ENCODE measurements at places on chromosomes 7 and 10.

DNA sequence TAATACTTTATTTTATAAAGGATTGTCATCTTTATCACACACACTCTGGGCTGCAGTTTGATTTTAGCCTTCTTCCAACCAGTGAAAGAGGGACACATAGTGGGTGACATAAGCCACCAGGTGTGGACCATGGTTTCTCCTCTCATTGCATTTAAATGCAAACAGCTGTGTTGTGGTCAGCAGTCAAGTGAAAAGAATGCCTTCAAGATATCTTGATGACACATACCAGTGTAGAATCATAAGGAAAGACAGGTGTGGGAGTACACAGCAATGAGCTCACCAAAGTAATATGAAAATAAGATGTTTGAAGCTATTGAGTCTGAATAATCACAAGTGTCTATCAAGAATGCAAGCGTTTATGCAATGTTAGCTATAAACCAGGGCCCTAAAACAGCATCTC is 580.0 kb downstream of the XPNPEP1 start:
- no peak for DNase-seq

- no peak for DNase-seq
Observed at GRCh38 chr7:38323156-38323555, 49.7 kb upstream of the TARP start.

DNA sequence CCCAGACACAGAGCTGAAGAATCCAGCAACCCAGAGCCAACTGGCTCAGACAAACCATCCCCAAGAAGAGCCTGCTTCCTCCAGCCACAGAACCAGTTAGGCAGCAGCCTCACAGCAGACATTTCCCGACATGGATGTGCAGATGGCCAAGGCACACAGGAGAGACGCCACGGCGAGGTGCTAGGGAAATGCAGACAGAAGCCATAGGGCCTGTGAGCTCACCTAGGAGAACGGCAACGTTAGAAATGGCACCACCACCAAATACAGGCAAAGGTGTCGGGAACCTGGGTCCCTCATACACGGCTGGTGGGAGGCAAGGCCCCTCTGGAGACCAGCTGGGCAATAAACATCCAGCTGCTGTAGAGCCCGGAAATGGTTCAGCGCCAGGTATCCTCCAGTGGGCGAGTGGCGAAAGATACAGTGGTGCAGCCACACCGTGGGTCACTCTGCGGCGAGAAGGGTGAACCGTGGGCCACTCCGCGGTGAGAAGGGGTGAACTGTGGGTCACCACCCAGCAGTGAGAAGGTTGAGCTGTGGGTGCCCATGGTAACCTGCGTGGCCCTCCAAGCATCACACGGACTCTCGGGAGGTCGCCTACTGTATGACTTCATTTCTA is 31.2 kb downstream of the JAKMIP3 start:
- no peak for DNase-seq

- DNase-seq, result no peak
Observed at GRCh38 chr7:57400531-57401155, 49.3 kb upstream of the ZNF716 start.

DNA sequence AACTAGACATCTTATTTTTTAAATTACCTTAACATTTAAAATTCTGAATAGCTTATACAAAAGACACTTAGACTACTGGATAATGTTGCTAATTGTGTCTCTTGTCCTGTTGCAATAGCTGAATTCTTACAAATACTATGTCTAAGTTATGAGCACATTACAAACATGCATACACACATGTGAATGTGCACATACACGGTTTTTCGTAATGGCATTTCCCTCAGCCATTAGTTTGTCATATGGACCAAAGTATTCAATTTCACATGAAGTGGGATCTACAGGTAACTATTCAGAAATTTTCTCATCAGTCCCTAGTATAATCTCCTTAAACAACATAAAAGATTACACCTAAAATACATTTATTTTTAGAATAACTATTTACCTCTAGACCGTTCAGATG is 178.6 kb upstream of the BET1 start:
- no peak for DNase-seq

GRCh38 chr10:25398680-25399079 is 223.9 kb downstream of the GPR158 start:
- no peak for DNase-seq

DNA sequence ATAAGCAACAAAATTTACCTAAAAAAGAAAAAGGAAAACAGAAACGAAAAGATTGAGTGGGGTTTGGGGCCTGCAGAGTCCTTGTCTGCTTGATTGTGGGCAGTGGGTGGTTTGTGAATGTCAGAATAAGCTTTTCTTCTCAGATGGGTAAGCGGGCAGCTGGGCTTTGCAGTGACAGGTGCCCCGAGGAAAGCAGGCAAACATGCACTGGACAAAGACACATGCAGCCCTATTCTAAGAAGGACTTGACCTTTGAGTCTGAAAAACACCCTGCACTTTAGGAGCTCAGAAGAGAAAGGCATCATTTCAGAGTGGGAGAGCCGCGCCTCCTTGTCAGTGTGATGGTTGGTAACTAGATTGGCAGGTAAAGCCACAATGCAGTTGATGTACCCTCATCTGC is 562.7 kb downstream of the PTPRN2 start:
- DNase-seq, result no peak

- DNase-seq, result no peak
Observed at GRCh38 chr7:55044791-55045190, 26.0 kb downstream of the EGFR start.

- no peak for DNase-seq
Observed at GRCh38 chr7:41641011-41641664, 61.8 kb downstream of the INHBA start.

- no peak for DNase-seq
Observed at GRCh38 chr7:85285527-85285926, 98.7 kb upstream of the SEMA3D start.

- DNase-seq, result peak; percentile 75
Observed at GRCh38 chr10:124145109-124145870, 51.9 kb upstream of the CHST15 start.

GRCh38 chr10:49297818-49298670 is 926 bp upstream of the C10orf71 start:
- no peak for DNase-seq

GRCh38 chr7:107070710-107071109 is 26.2 kb downstream of the PRKAR2B start:
- DNase-seq, result no peak

DNA sequence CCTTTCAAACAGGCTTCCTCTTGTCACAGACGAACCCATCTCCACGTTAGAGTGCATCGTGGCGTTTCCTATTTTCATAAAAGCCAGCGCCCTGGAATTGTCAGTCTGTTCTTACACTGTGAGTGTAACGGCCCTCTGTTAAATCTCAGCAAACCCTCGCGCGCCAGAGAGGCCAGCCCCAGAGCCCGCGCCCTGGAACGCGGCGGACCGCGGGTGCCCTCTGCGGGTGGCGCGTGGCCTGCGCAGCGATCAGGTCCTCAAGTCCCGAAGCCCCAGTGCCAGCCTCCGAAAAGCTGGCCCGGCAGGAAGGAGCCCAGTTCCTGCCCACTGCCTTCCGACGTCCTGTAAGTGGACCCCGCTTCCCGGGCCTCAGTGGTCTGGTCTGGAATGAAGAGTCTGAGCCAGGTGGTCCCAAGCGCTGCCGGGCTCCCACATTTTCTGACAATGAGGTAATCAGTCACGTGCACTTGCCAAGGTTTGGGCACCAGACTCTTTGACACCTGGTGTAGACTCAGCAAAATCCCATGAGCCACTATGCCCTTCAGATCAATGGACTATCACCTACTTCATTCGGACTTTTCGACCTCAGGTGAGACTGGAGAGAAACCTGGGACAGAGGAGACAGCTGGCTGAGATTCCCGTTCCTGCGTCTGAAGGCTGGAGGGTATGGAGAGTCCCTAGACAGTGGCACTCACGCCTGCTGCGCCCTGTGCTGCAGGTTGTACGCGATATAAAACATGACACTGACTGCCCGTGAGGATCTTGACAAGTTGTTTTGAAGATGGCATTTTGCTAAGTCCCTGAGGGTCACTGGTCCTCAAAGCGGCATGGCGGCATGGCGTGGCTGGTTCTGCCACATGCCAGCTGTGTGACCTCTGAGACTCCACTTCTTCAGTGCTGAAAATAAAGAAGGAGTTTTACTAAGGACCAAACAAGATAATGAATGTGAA is 109.4 kb upstream of the LANCL2 start:
- peak; percentile 86 for DNase-seq

- DNase-seq, result no peak
Observed at GRCh38 chr10:31490858-31491504, 172.0 kb downstream of the ZEB1 start.

- no peak for DNase-seq
Observed at GRCh38 chr7:47619806-47620205, 37.9 kb upstream of the TNS3 start.

- DNase-seq, result no peak
Observed at GRCh38 chr10:48714088-48714487, 29.4 kb downstream of the WDFY4 start.

DNA sequence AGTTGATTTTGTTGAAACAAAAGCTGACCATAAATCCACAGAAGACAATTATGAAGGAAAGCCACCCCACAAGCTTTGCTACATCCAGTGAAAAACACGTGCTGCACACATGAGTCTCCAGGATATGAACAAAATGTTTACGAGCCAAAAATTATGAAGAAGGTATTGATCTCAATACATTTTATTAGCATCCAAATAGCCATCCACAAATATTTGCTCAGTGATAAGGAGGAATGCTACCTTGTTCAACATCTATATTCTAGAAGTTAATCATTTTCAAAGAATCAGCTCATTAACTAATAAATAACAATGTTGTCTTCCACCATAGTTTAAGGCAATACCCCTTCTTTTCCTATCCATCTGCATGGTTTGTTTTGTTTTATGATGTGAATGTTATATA is 42.7 kb downstream of the CALML3 start:
- no peak for DNase-seq

- no peak for DNase-seq
Observed at GRCh38 chr7:139699640-139700504, 77.9 kb downstream of the HIPK2 start.

- peak; percentile 44 for DNase-seq
Observed at GRCh38 chr7:123747620-123748141, 1.1 kb downstream of the WASL start.

DNA sequence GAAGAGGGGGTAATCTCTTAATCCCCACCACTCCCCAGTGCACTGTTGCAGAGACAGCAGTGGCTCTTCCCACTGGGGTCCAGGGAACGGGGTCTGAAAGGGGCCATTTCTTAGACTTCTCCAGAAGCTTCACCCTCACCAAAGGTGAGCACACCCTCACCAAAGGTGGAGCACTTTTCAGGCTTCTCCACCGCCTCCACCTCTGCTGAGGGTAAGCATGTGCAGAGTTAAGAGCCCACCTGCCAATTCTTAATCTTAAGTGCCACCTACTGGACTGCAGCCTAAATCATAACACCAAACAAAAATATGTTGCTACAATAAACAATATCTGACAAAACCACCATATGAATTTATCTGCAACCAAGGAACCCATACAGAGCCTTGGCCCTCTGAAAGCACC is 27.0 kb downstream of the SNX13 start:
- no peak for DNase-seq

GRCh38 chr7:99876933-99877332 is at the start of gene OR2AE1:
Gene OR2AE1 (minus strand): TSS chr7:99877033. CDS start chr7:99877033, 0 bp downstream.
- DNase-seq, result no peak

- no peak for DNase-seq
Observed at GRCh38 chr10:63069318-63069717, 63.8 kb upstream of the NRBF2 start.

DNA sequence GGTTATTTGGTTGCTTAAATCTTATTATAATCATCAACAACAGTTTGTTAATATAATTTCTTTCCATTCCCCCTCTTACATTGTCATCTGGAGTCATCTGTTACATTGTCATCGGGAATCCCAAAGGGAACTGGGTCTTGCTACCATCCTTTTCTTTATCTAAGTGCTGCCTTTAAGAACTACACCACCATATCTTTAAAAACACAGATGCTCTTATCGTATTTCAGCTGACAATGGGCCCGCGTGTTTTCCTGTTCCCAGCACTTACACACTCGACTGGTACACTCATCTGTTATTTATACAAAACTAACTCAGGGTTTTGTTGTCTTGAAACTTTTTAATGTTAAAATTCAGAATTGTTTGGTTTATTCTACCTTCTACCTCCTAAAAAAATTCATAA is 256.2 kb upstream of the MGMT start:
- DNase-seq, result no peak

GRCh38 chr7:138166681-138167080 is 90.4 kb downstream of the AKR1D1 start:
- no peak for DNase-seq

GRCh38 chr10:118812393-118812740 is 57.6 kb upstream of the CACUL1 start:
- DNase-seq, result no peak

GRCh38 chr7:79984210-79984609 is 150.4 kb upstream of the GNAI1 start:
- no peak for DNase-seq

DNA sequence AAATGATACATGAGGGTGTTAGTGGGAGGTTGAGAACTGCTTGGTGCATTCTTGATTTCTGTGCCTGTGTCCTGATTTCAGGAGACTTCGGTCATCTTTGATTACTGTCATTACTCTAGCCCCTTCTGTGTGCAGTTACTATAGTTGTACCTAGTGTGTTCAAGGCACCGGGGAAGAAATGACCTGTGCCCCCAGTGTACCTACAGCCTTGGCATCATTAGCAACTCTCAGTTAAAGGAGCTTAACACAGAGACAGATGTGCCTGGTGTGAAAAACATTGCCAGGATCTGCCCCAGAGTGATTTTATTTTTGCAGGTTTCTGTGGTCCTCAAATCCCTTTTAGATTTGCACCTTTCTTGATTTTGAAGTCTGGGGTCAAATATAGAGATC is 62.2 kb downstream of the ARID5B start:
- no peak for DNase-seq

DNA sequence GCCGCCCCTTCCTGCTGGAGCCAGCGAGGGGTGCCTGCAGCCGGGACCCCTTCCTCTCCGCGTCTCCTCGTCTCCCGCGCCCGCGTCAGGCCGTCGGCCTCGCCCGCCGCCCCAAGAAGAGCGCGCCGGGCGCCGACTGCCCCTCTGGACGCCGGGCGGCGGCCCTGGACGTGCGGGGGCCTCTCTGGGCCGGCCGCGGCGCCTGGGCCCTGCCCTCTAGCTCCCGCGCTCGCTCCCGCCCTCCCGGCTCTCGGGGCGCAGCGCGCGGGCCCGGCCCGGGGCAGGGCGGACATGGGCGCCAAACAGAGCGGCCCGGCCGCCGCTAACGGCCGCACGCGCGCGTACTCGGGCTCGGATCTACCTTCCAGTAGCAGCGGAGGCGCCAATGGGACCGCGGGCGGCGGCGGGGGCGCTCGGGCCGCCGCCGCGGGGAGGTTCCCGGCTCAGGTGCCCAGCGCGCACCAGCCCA is 704 bp downstream of the ZNRF2 start:
- peak; percentile 52 for DNase-seq

GRCh38 chr7:35003679-35004303 is 33.5 kb downstream of the DPY19L1 start:
- DNase-seq, result peak; percentile 34

GRCh38 chr10:59283456-59284091 is 78.8 kb downstream of the FAM13C start:
- DNase-seq, result no peak

- DNase-seq, result no peak
Observed at GRCh38 chr10:4639960-4640359, 186.0 kb upstream of the AKR1E2 start.

All from left cardiac atrium (tissue), 4 donors.